C1 segment of cervical spinal cord (tissue), 14 donors: ENCODE measurements at places on chromosomes 7 and 10.

DNA sequence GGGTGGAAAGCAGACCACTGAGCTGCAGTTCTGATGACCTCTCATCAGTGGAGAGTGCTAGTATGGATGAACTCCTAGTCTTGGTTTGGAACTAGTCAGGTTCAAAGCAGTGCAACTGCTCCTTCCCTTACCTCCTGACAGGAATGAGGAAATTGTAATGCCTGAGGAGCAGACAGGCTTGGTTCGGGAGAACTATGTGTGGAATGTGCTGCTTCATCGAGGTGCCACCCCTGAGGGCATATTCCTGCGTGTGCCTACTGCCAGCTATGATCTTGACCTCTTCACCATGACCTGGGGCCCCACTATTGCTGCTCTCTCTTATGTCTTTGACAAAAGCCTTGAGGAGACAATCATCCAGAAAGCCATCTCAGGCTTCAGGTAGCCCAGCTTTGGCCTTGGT lies 27.4 kb upstream of the NFKB2 start:
- no peak for DNase-seq

- no peak for DNase-seq
Measured at GRCh38 chr10:77801474-77802161, 124.9 kb downstream of the DLG5 start.

GRCh38 chr7:21141476-21141875 lies 286.4 kb upstream of the SP4 start:
- no peak for DNase-seq

DNA sequence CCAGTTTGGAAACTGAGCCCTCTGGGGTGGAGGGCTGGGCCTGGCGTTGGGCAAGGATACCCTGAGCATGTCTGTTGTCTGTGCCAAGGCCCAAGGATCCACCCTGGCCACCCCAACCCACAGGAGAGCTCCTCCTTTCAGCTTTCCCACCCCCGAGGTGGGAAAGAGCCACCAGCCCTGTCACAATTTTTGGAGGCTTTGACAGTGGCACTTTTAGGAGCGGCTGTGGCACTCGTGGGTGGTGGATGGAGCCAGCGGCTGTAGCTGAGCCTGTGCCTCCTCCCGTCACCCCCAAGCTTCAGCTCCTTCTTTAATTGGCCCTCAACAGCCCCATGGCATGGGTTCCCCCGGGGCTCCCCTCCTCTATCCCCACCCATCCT lies 18.2 kb upstream of the ZNF862 start:
- no peak for DNase-seq

GRCh38 chr7:6619961-6620360 lies 4.6 kb downstream of the ZNF853 start:
- no peak for DNase-seq

- no peak for DNase-seq
Measured at GRCh38 chr7:122143376-122143750, 686 bp downstream of the AASS start.

DNA sequence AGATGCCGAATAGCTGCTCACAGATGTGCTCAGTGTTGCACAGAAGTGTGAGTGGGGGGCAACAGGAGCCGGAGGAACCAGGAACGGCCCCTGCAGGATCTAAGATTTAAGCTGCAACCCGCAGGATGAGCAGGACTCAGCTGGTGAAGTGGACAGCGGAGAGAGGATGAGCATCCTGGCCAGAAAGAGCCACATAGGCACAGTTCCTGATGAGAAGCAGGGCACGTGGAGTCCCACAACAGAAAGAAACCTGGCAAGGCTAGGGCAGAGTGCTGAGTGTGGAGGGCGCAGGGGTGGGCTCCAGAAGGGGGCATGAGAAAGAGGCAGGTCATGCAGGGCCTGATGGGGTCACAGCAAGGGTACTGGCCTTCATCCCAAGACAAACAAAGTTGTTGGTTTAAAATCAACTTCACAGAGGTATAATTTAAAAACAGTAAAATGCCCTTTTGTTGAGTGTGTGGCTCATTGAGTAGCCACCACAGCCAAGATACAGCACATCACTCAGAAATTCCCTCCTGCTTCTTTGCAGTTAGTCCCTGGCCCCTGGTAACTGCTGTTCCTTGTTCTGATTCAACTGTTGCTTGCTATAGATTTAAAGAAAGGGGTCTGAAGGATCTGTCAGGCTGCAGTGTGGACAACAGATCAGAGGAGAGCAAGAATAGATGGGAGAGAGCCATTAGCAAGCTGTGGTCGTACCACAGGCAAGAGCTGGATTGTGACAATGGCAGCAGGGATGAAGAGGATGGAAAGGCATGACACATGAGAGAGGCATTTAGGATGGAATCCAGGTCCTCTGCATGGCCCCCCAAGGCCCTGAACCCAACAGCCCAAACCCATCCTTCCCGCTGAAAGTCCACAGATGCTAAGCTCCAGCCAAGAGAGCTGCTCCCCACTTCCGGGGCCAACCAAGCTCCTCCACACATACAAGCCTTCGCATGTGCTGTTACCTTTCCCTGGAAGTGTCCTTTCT lies 53.1 kb upstream of the OSBPL3 start:
- no peak for DNase-seq

DNA sequence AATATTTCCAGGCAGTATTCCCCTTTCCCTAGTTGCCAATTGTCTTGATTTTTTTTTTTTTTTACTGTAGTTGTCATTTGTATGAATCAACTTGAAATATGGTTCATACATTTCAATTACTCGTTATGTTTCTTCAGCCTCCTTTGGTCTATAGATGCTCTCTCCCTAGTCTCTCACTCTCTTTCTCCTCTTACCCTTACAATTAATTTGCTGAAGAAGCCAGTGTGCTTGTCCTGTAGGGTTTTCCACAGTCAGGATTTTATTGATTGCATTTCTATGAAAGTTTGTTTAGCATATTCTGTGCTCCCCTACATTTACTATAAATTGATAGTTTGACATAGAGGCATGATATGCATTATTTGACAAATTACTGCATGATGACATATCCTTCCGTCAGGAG lies 112.0 kb upstream of the PRKCQ start:
- DNase-seq: no peak

DNA sequence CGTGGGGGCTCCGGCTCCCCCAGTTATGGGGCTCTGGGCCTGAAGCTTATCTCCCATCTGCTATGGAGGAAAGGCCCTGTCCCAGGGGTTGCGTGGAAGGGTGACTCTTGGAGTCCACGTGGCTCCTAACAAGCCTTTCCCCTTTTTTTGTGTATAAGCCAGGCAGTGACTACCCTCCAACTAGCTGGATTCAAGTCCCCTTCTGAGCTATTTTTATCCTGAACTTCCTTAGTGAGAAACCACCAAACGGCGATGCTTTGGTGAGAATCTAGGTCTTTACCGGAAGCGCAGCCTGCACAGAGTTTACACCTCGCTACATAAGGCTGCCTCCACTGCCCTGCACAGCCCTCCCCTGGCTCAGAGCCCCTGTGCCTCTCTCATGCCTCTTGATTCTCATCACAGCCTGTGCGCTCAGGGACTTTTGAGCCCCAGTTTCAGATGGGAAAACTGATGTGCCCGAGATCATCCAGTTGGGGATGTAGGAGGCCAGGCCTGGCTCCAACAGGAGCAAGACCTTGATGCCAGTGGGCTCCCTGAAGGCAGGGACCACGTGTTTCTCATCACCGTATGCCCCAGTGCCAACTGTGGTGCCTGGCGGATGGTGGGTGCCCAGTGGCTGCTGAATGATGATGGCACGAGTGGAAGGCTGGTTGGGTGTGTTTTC lies 102.3 kb upstream of the PPIF start:
- no peak for DNase-seq

GRCh38 chr10:122328676-122329075 lies 45.8 kb upstream of the PLEKHA1 start:
- DNase-seq: no peak

DNA sequence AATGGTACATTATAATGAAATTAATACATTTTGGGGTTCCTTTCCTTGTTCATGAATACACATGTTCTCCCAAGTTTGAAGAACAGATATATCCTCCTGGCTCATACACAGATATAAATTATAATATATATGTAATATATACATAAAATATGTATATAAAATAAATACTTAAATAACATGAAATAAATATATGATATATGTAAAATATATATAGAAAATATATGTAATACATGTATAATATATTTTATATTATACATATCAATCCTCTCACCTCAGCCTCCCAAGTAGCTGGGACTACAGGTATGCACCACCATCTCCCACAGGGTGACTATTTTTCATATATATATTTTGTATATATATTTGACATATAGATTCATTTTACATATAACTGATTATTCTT lies 68.0 kb downstream of the MRC1 start:
- no peak for DNase-seq

- DNase-seq: no peak
Measured at GRCh38 chr7:41747961-41748360, 45.1 kb upstream of the INHBA start.

DNA sequence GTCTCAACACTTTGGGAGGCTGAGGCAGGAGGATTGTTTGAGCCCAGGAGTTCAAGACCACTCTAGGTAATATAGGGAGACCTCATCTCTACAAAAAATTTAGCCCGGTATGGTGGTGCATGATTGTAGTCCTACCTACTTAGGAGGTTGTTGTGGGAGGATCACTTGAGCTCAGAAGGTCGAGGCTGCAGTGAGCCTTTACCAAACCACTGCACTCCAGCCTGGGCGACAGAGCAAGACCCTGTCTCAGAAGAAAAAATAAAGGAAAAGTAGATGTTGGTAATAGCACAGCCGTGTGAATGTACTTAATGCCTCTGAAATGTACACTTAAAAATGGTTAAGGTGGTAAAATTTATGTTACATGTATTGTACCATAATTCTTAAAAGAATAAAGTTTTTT lies 25.3 kb downstream of the TIMM23 start:
- no peak for DNase-seq

DNA sequence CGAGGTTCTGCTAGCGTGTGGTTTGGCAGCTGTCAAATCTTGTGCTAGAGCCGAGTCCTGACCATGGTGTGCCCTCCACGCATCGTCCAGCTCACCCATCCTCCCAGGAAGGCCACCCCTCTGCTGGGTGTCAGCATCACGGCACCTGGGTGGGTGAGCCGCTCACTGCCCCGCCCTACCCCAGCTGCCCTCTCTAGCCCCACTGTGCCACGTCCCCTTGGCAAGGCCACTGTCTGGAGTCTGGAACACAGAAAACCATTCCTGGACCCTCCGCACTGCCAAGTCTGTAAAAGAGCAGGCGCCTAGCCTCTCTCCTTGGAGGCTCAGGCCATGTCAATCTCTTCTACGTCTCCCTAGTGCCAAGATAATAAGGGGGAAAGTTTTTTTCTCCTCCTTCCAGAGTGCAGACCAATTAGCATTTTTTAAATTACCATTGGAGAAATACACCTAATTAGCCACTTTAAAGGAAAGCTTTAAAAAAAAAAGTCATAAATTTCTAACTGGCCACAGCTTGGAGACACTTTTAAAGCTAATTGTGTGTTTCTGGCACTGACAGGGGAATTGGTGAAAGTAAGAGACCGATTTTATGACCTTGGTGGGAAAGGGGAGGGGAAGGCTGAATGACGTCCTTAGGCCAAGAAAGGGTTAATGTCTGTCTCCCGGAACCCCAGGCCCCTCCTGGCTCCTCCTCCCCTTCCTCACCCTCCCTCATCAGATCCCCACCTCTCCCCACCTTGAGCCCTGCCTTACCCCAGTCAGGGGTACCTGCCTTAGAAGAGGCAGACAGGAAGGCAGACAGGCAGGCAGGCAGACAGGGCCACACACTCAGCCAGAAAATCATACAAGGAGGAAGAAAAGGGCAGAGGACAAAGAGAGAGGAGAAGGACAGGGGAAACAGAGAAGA lies 151.2 kb downstream of the PLXNA4 start:
- DNase-seq: no peak

DNA sequence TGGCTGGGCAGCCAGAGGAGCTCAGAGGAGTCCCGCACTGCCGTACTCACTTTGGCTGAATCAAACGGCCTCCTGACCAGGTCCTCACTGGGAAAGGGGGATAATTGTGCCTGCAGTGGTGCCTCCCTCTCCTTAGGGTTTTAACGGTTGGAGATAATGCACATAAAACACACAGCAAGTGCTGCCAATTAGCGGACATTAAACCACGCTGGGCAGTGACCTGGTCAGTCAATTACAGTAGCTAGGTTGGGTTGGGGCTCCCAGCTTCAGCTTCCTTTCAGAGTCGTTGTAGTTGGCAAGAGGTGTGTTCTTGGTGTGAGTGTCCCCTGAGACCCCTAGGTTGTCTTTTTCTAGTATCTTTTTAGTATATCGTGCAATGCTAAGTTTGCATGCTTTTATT lies 146.6 kb downstream of the C10orf105 start:
- no peak for DNase-seq

DNA sequence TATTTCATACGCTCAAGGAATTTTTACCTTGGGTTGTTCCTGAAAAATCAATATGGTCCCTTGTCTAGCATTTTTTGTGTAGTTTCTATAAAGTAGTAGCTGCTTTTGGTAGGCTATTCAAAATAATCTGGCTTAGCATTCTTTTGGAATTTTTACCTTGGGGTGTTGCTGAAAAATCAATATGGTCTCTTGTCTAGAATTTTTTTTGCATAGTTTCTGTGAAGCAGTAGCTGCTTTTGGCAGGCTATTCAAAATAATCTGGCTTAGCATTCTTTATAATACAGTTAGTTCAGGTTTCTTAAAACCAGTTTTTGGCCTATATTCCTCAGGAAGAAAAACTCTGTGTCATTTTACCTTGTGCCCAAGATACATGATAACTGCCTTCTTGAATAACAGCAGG lies 301.9 kb downstream of the SUGCT start:
- DNase-seq: no peak

DNA sequence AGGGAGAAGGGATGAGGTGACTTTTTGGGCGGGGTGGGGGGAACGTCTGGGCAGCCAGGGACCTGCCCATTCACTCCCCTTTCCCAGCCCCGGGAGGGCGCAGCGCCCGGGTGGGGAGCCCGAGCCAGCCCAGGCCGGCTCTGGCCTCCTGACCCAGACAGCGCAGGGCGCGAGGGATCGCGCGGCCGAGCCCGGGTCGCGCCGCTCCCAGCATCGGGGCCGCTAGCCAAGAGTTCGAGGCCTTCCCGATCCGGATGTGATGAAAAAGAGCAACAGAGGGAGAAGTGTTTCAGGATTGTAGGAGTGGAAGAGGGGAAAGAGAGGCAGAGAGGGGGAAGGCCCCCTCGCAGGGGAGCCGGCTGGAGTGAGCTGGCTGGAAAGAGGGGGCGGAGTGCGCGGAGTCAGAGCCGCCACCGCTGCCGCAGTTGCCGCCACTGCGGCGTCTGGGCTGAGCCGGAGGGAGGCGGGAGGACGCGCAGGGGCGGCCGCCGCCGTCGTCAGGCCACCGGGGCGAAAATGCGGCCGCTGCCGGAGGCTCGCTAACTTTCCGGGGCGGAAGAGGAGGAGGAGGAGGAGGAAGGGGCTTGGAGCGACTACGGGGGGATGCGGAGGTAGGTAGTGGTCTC lies at the start of gene MDFIC:
Gene MDFIC, plus strand, starts transcription at position 69 of the 626 bp plus-strand sequence. CDS start 940 bp downstream, outside the sequence.
- DNase-seq: peak; percentile 33

GRCh38 chr7:34057956-34058355 lies 152.6 kb downstream of the BMPER start:
- no peak for DNase-seq

- no peak for DNase-seq
Measured at GRCh38 chr10:85537561-85537960, 829.0 kb downstream of the GRID1 start.
